ENCODE measurements at places on chromosomes 4 and X.

DNA sequence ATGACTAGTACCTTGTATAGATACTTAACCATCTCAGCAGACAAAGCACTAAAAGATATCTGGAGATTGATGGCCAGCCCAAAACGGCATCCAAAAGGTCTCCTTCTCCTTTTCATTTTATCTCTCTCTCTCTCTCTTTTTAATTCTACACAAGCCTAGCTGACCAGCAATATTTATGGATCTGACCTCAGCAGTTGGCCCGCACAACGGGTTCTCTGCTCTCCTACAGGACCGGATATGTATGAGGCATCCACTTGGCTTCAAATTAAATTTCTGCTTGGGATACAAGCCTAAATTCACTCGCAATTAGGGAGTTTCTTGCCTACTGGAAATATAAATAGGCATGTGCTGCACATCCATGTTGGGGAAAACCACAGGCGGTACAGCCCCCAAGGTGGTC is 22.5 kb upstream of the CT55 start:
- no peak for DNase-seq

DNA sequence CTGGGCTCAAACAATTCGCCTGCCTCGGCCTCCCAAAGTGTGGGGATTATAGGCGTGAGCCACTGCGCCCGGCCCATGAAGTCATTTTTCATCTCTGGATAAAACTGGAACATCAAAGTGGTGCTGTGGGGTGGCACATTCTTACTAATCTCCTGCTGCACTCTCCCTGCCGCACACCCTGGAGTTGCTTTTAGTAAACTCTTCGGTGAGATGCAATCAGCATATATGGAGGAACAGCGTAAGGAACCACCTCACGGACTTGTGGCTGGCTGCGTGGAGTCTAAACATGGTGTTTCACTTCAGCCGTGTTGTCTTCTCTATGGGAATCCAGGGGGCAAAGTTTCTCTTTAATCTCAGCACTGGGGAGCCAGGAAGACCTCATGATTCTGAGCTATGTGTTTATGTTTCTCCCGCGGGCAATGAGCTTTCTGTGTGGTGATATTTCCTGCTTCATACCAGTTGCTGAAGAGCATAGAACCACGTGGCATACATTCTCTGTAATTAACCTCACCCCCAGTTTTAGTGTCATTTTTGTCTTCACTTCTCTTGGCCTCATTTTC is 2.1 kb upstream of the RHOH start:
- DNase-seq = no peak

- no peak for DNase-seq
These were observed 16.0 kb upstream of the FGF2 start for GRCh38 chr4:122810669-122811068.

- DNase-seq = no peak
These were observed 394.0 kb upstream of the TEX13C start for GRCh38 chrX:124925681-124926080.

DNA sequence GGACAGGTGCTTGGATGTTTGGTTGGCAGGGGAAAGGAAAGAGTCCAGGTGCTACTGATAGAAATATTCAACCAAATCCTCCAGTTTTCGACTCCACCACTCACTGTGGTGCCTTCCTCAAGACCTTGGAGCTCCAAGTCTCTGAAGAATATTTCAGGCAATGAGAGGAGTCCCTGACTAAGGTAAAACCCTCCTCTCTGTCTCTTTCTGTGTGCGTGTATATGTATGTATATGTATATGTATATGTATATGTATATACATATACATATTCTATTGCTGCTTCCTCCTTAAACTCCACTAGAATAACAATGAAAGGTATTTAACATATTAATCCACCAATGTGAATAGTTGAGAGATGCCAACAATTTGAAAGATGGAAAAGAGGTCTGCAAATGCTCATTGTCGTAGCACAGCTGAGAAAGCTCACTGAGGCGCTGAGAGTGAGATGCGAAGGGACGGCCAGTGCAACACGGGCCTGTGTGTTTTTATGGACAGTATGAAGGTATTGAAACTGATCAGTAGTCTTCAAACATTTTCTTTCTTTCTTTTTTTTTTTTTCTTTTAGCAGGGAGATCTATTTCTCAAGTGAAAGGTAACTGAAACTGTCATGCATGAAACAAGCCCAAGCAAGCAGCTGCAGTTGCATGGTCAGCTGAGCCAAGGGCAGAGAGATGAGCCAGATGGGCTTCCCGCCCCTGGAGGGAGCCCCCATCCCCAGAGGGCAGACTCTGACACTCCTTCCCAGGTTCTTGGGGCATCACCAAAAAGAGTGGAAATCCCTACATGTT is 41.1 kb upstream of the HS3ST1 start:
- peak; percentile 79 for DNase-seq

DNA sequence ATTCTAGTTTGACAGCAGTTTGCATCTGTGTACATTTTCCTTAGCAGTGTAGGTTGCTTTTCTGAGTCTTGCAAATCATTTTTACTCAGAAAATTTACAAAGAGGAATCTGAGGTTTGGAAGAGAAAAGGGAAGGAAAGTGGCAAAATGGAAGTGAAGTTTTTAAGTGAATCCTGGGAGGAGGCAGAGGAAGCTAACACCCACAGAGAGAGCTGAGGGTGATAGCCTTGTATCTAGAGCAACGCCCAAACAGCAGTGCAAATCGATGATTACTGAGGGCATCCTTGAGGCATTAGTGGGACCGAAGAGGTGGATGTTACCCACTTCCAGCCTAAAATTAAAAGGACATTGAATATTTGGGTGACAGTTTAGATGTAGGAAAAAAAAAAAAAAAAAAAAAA is 31.8 kb downstream of the KLF3 start:
- no peak for DNase-seq

GRCh38 chrX:10492250-10492649 is 128.1 kb downstream of the MID1 start:
- DNase-seq = no peak

- DNase-seq = no peak
These were observed 159.6 kb upstream of the ANK2 start for GRCh38 chr4:112889619-112890527.

DNA sequence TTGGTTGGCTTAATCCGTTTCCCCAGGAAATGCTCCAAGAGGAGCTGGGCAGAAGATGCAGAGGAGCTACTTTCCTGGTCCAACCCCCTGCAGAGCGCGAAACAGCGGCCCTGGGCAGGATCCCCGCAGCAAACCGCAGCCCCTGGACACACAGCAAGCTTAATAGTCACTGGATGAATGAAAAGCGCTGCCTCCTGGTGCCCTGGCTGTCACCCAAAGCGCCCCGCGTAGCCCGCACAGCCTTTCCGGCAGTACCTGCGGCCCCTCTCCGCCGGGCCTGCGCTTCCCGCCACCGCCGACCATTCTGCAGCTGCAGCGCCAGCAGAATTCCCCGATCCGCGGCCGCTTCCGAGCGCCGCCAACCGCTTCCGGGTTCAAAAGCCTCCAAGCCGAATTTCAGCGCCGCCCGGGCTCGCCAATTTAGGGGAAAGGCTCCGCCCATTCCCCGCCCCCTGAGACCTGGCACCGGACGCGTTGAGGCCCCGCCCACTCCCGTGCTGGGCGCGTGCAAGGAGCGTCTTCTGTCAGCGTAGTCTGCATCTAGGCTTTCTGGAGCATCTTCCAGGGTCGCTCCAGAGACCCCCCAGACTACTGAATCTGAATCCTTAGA is at the start of gene HPF1:
Gene HPF1, minus strand, starts transcription at position 370 of the 610 bp plus-strand sequence. Its CDS starts 67 bp downstream, at position 303.
- DNase-seq = peak; percentile 97

GRCh38 chr4:46254788-46255187 is 130.9 kb upstream of the GABRG1 start:
- DNase-seq = no peak

- DNase-seq = no peak
These were observed 93.8 kb downstream of the SLC10A6 start for GRCh38 chr4:86755388-86755787.

DNA sequence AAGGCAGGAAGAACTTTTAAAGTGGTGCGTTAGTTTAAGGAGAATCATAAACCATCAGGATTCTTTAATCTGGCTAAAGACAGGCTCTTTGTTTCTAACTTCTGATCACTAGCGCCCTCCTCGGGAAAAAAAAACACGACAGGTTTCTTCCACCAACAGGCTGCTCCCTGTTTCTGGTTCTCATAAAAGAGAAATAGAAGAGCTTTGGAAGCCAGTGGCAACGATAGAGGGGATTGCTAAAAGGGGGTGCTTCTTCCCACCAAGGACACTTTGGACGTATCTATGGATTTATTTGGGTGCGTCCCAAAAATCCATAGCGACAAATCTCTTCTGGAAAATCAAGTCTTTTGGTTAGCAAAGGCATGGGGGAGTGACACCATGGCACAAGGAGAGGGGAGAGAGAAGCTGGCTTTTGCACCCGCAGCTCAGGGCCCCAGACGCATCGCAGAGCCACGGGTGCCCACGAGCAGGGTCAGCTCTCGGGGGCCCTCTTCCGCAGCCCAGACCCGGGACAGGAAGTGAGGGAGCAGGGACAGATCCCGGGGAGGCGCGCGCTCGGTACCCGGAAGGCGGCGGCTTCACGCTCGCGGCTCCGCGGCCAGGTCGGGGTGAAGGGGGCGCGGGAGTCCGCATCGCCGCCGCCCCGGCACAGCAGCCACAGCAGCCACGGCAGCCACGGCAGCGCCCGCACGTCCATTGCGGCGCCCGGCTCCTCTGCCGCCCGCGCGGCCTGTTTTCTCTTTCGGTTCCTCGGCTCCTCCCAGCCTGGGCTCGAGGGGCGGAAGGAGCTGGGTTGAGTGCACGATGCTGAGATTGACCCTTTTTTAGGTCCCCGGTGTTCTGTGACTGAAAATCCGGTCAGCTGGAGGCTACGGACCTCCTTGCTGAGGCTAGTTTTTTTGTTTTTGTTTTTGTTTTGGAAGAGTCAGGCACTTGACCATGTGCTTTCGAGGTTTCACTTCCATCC is at the start of gene CTSO:
Gene CTSO, minus strand, starts transcription at position 716 of the 967 bp plus-strand sequence. Its CDS starts 19 bp downstream, at position 697.
- DNase-seq = peak; percentile 94

GRCh38 chrX:135429429-135429828 is 7.7 kb downstream of the SMIM10L2A start:
- DNase-seq = no peak

DNA sequence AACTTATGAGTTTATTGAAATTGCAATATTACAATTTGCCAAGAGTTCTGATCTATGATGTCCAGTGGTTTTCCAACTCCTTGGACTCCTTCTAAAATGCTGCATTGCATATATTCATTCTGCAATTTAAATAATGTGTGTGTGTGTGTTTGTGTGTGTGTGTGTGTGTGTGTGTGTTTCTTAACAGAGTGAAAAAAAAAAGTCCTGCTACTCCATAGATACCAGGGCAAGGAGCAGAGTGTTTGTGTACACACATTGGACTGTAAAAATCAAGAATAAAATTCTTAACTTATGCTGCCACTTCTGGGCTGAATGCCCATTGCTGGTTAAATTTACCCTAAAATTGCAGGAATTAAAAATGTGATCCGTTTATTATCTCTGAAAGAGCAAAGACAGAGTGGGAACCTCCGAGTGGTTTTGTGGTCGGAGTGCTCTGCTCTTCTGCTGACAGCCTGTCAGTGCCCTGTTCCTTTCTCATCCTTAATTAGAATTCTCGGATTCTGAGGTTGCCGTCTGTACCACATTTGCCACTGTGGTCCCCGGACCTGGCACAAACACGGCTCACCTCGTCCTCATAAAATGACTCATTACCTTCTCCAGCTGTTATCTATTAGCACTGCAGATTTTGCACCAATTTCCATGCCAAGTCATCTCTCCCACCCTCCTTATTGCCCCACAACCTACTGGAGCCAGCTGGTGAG is 355.5 kb downstream of the KCNIP4 start:
- no peak for DNase-seq

- DNase-seq = no peak
These were observed 4.0 kb upstream of the ZFX start for GRCh38 chrX:24145303-24146186.

GRCh38 chr4:182203872-182204411 is 39.3 kb upstream of the TENM3 start:
- no peak for DNase-seq

- DNase-seq = no peak
These were observed 82.1 kb downstream of the BCOR start for GRCh38 chrX:40015693-40016092.

DNA sequence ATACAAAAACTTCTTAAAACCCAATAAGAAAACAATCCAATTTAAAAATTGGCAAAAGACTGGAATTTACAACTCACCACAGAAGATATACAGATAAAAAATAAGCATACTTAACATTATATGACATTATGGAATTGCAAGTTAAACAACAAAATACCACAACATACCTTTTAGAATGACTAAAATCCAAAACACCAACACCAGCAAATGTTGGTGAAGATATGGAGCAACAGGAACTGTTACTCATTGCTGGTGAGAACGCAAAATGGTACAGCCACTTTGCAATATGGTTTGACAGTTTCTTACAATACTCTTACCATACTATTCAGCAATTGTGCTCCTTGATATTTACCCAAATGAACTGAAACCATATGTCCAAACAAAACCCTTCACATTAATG is 112.4 kb downstream of the ADGRL3 start:
- DNase-seq = no peak

GRCh38 chr4:102342404-102343074 is 2.7 kb downstream of the SLC39A8 start:
- no peak for DNase-seq

DNA sequence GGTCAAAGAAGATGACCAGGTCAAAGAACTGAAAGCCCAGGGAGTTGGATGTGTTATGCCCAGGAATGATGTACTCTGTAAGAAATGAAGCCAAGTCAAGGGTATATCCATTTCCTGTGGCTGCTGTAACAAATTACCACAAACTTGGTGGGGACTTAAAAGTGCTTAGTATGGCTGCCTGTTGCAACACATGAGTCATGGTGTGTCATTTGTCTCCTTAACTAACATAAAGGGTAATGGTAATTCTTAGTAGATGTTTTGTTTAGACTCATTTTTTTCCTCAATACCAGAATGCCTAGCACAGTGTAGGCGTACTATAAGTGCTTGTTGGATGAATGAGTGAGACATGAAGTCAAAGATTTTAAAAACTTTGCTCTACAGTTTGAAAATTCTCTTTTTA is 45.7 kb downstream of the SYTL5 start:
- DNase-seq = no peak

- DNase-seq = no peak
These were observed 38.6 kb upstream of the AADAT start for GRCh38 chr4:170128219-170128804.

DNA sequence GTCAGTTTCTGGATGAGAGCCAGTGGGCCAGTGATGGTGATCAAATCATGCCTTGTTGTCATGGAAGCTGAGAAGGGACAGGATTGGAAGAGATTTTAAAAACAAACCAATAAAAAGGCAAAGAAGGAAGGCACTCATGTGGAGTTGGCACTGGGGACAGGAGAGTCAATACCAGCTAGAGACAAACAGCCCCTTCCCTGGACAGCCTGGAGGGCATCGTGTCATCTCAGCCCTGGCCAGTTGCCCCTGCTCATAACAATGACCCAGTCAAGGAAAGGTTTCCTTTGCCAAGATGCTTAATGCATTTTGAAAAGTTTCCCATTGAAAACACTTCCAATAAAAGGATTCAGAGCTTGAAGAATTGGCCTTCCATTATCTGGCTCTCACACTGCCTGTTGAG is 55.5 kb downstream of the SCML1 start:
- DNase-seq = no peak

All from spleen (tissue), 13 donors.